ENCODE measurements at places on chromosomes 6 and 20.

DNA sequence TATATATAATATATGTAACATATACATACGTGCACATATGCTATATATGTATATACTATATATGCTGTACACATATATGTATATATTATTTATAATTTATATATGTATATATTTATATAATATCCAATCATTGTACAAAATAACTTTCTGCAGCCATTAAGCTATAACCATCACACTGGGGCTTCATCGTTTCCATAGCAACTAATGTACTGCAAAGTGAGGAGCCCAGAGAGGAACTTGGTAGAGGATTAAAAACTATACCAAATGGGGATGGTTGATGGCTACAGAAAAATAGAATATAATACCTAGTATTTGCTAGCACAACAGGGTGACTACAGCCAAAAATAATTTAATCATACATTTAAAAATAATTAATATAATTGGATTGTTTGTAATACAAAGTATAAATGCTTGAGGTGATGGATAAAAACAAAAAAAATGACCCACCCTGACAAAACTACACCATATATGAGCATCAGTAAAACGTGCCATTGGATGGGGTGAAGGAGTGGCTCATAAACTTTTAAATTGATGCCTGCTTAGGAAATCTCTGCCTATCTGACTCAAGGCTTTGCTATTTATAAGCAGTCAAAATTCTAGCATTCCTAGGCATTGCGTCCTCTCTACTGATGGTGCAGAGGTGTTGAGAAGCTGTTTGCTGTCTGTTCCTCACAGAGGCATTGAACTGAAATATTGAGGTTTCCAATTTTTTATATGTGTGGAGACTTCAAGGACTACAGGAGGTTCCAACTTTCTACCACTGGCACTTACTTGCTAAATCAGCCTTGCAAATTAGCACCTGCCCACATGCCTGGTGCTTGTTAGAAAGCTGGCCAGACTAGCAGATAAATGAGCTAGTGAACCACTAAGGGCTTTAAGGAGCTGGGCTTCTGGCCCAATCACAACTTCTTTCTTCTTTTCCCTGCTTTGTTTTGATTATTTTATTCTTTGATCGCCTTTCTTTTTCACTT lies 190.1 kb downstream of the SCP2D1 start:
- DNase-seq = no peak

DNA sequence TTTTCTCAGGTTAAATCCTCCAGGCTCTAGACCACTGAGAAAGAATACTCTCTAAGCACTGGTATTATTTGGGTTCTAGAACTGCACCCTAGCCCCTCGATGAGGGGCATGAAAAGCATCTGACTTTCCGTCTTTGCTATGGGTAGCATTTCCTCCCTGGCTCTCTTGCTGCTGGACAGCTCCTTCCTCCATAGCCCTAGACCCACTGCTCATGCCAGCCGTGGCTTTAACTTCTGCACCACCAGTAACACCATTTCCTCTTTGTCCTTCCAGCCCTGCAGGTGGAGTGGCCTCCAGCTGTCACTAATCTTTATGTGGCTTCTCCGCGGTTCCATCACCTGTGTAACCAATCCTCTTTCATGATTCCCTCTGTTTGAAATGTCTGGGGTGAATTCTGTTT lies 194.9 kb downstream of the SCP2D1 start:
- DNase-seq = no peak

DNA sequence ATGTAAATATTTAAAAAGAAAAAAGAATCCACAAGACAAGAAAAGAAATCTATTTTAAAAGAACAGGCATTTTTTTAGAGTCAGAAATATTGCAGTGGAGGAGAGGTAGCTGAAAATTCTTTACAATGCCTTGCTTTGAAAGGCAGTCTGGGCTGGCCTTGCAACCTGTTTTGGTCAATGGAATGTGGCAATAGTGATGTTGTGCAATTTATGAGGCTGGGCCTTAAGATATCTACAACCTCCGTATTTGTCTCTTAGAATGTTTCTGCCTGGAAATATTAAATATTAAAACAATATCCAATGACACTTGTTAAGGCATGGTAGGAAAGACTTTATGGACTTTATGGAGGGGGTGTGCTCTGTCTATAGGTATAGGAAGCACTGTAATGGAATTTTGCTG lies 14.8 kb upstream of the SCGN start:
- DNase-seq = no peak

GRCh38 chr20:34375977-34376430 lies 12.9 kb downstream of the ITCH start:
- DNase-seq = no peak

GRCh38 chr20:13809855-13810254 lies 25.0 kb downstream of the NDUFAF5 start:
- DNase-seq = no peak

- DNase-seq = no peak
Observed at GRCh38 chr6:169946971-169947370, 195.5 kb downstream of the ERMARD start.

- DNase-seq = no peak
Observed at GRCh38 chr6:20069021-20069522, 143.2 kb downstream of the MBOAT1 start.

GRCh38 chr20:62136283-62137091 lies 6.7 kb downstream of the PSMA7 start:
- no peak for DNase-seq

DNA sequence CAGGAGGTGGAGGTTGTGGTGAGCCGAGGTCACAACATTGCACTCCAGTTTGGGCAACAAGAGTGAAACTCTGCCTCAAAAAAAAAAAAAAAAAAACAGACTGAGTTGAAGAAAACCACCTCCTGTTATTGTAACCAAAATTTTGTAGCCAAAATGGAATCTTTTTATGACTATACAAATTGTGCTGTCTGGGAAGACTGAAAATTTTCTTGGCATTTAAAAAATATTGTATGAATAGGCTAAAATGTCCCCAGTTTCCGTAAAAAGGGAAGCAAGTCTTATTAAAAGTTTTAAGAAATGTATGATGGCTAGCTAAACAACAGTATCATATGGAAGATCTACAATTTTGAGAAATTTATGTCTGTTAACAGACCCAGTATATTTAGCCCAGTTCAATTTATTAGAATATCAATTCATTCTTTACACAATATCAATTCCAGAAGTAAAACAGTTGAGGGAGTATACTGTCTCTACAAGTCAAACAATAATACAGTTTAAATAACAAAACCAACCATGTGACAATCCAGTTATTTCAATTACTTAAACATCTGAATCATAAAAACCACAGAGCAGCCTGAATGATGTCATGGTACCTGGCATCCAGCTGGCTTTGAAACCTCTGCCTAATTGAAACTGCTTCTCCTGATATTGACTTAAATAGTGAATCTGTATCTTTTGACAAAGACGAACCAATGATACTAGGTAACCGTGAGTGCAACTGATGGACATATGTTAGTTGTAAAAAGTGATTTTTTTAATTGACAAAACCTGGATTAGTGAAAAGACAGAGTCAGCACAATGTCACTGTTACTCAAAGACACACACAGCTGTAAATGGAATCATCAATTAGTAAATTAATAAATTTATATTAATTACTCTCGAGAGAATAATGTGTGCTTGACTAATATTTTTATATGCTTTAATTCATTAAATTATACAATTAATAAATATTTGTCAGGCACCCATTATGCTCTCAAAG lies 166.6 kb upstream of the MARCKS start:
- DNase-seq = no peak
